ENCODE measurements at places on chromosomes 7 and 10. TPM values are rescaled to one million over a fixed set of nuclear protein-coding genes. Genes with fewer than 3 reads are reported as not detected.

The ANKRD30A gene
- total RNA-seq: not detected

The RPA3 gene
- 23.5 TPM for total RNA-seq

The APBB1IP gene
- total RNA-seq: not detected

The LMTK2 gene
- total RNA-seq: 11.4 TPM

The MLXIPL gene
- total RNA-seq: not detected

The SDK1 gene
- total RNA-seq: 0.18 TPM

The LRRC61 gene
- total RNA-seq: 0.07 TPM

The TSPAN33 gene
- total RNA-seq: 0.07 TPM

The UPK3BL1 gene
- total RNA-seq: 8.6 TPM

The STAMBPL1 gene
- total RNA-seq: 6.4 TPM

The DRGX gene
- total RNA-seq: not detected

Measured in pulmonary artery endothelial cell (primary cell).